Gastroesophageal sphincter (tissue), 4 donors: ENCODE measurements at places on chromosomes 16 and 17. TPM values are rescaled to one million over a fixed set of nuclear protein-coding genes. Genes with fewer than 3 reads are reported as not detected.

GRCh38 chr17:36673068-36673467 lies 71.7 kb downstream of the MRM1 start:
- ATAC-seq, result no peak

- ATAC-seq, result no peak
Measured at GRCh38 chr16:28321700-28322411, 29.5 kb downstream of the SBK1 start.

DNA sequence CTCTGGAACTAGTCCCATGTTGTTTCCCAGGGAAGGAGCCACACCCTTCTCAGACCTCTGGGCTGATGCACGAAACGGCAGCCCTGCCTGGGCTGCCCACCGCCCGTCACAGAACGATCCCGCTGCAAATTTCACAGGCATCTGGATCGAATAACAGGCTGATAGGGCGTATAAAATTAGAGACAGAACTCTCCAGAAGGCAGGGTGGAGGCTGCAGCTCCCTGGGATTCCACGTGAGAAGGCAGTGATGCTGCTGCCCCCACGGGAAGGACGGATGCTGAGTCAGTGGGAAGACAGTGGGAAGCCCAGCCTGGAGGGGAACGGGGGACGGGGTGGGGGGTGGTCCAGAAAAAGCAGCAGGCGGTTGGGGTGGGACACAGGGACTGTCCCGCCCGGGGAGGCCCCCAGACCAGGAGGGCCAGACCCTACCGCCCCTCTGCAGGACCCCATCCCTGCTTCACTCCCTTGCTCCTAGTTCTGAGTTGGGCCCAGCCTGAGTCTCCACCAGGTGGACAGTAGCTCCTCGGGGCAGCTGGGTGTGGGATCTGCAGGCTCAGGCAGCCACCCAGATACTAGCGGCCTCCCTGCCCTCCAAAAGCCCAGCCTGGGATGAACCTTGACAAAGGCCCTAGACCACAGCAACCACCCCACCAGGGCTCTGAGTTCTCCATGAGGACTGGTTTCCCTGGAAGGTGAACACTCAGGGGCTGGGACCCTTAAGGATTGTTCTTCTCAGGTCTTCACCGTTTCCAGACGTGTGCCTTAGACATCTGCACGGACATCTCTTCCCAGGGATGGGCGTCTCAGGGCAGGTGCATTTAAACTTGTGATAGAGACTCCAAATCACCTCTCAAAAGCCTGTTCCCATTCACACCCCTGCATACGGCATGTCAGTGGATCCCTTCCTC lies 117.8 kb downstream of the METRNL start:
- ATAC-seq, result no peak

- no peak for ATAC-seq
Measured at GRCh38 chr16:30395992-30396585, 869 bp downstream of the ZNF48 start.

DNA sequence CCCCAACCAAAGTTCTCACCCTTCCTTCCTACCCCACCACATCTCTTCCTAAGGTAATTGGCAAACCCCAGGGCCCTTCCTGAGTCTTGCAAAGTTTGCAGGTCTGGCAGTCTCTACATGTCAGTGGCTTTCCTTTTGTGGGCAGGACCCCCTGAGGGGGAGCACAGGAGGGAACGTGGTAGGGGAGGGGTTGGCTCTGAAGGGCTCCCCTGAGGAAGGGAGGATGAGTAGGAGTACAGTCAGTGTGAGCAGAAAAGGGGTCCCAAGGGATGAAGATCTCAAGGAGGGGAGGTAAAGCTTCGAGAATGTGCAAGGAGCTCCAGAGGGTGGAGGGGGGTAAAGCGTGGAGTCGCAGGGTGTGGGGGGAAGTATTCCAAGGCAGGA lies 206.9 kb downstream of the RAB11FIP4 start:
- no peak for ATAC-seq

DNA sequence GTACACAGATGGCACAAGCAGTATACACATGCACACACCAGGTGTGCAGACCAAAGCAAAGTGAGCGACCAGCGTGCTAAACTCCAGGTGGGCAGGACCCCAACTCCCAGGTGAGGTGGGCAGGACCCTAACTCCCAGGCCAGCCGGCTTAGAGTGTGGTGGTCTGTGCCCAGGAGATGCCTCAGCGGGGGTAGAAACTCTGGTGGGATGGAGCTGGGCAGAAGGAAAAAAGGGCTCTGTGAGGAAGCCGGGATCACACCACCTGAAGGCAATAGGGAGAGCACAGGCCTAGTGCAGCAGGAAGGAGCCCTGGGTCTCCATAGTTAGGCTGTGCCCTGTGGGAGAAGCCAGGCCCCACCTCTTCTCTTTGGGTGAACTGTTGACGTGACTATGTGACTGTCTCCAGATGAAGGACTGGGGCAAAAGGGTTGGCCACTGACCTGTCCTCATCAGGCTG lies 1.6 kb upstream of the FOXJ1 start:
- no peak for ATAC-seq

DNA sequence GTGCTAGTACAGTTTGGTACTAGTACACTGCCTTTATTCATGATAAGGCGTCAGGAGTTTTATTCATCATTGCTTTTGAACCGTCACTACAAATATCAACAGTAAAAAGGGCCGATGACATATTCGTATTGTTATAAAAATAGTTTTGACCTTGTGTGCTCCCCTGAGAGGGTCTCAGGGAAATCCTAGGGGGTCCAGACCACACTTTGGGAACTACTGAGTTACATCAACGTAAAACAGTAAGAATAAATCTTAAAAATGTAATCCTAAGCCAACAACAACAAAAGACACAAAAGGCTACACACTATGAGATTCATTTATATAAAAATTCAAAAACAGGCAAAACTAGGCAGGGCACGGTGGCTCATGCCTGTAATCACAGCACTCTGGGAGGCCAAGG lies 11.2 kb downstream of the MYH10 start:
- no peak for ATAC-seq

GRCh38 chr17:65633988-65634387 lies 72.5 kb upstream of the AXIN2 start:
- ATAC-seq, result no peak

DNA sequence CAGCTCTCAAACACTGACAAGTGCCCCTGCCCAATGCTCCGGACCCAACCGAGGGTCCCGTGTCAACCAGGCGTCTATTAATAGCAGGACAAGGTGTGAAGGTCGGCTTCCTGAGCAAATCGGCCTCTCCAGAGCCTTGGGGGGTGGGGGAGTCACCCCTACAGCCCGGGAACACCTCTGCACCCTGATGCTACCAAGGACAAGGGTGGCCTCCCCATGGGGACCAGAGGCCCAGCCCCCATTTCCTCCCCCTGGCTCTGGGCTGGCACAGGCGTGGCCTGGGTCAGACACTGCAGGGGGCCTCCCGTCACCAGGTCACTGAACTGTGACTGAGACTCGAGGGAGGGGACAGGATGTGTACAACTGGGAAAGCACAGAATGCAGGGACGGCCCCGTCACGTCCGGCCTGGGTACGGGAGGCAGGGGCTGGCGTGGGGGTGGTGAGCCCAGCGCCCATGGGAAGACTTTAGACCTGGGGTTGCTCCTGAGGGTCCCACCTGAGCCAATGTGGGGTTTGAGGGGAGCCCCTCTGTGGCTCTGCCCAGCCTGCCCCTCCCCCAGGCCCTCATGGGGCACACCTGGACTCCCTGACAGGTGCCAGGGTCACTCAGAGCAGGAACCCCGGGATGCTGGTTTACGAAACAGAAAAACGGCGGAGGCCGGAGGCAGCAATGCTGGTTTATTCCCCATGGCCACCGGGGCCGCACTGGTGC lies 579 bp upstream of the CYBA start:
- peak; percentile 56 for ATAC-seq

DNA sequence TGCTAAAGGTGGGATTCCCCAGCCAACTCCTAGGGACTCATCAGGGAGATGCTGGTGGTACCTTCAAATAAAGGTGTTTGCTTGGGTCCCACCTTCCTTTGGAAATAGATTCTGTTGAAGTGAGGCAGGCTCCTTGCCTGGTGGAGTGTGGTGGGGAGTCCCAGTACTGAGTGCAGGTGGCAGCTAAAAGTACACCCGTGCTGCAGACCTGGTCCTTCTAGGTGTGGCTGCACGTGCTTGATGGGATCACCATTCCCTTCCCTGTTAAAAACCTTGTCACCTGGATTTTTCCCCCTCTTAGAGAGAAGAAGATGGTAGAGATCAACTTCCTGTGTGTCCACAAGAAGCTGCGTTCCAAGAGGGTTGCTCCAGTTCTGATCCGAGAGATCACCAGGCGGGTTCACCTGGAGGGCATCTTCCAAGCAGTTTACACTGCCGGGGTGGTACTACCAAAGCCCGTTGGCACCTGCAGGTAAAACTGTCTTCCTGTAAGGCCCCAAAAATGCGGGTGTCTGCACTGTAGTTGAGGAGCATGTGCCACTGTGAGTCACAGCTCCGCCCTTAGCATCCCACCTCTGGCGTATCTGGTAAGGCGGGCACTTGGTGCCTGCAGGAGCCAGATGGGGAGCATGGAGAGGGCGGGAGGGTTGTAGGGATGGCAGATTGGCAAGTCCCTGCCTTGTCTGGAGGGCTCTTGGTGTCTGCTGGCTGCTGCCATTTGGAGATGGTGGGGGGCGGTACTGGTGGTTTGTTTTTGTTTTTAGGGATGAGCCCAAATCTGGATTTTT lies 34.0 kb downstream of the PLCD3 start:
- ATAC-seq, result no peak

GRCh38 chr17:64741038-64741641 lies 79.0 kb upstream of the SMURF2 start:
- peak; percentile 20 for ATAC-seq

GRCh38 chr17:58531661-58532554 lies 17.5 kb upstream of the MTMR4 start:
- peak; percentile 92 for ATAC-seq

GRCh38 chr16:78926723-78927210 lies 673.8 kb downstream of the MAF start:
- no peak for ATAC-seq

Gene KRTAP2-3
- total RNA-seq, result not detected

Gene C17orf50
- not detected for total RNA-seq

Gene KCNG4
- not detected for total RNA-seq

Gene HOXB1
- not detected for total RNA-seq

Gene GFAP
- total RNA-seq, result not detected

Gene SPDYE4
- not detected for total RNA-seq

Gene KRTAP1-5
- not detected for total RNA-seq

Gene ATP2A3
- 5.9 TPM for total RNA-seq

Gene EFNB3
- 0.52 TPM for total RNA-seq
